HT-29 (cell line): ENCODE measurements at places on chromosomes 7 and 10.

DNA sequence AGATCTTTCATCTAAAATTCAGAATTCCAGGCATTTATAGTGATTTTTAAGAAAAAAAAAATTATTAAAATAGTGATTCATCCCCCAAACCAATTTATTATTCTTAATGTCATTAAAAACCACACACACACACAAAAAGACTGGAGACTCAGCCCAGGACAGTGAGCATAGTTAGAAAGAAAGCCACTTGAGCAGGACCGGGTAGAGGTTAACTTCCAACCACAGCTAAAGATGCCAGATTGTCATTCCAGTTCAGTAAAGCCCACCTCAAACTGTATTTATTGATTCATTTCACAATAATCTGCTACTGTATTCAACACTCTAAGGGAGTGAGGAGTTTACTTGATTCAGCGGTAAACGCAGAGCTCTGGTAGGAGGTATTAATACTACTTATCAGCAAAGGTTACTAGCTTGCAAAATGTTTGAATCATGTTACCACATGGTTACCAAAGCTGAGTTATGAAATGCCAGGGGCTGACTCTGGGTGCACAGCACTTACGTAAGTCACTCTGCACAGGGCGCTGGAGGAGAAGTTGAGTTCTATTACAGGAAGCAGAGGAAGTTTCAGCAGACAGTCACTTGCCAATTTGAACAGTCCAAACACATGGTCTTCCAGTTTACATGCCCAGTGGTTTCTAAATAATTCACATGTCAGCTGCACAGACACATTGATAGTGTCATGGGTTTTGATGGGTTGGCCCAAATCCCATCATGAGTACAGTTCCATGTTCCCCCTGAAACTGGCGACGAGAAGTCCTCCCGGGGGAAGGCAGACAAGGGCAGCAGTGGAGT is 64.6 kb downstream of the KLF6 start:
- no peak for DNase-seq

DNA sequence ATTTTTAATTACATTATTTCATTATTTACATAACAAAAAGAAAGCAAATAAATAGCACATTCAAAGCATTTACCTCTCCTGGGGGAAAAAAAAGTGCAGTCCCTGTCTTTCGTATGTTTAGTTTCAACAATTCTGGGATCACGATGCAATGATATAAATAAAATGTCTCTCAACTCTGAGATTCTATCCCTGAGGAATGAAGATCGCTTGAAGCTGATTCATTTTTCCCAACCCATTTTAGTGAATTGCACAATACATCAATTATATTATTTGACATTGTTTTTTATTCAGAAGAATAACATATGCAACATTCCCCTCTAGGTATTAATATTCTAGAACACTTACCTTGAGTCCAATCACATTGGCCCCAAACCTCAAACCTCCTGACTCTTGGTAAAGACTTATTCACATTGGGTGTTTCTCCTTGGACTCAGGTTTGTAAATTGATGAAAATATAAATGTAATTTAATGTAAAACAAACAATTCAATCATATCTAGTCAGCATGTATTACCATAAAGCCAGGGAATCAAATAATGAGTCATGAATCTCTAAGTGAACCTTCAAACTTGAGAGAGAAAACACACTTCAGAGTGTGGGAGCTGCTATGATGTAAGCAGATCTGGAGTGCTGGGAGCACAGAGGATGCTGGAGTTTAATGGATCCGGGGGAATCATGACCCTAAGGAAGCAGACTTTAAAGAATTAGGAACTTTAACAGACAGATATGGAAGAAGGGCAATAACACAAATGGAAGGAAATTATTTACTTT is 5.3 kb upstream of the SCIN start:
- peak; percentile 10 for DNase-seq

DNA sequence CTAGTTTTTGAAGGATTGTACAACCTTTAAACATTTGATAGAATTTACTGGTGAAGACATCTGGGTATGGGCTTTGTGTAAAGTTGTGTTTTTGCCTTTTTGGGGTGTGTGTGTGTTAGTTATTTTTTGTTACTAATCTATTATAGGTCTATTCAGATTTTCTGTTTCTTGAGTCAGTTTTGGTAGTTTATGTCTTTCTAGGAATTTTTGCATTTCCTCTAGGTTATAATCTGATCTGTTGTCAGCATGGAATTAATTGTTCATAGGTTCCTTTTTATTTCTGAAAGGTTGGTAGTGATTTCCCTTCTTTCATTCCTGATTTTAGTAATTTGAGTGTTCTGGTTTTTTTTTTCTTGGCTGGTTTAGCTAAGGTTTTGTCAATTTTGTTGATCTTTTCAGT is 17.7 kb downstream of the SEPTIN7 start:
- no peak for DNase-seq

- peak; percentile 82 for DNase-seq
Measured at GRCh38 chr7:100022621-100023020, 7.2 kb downstream of the ZKSCAN1 start.

GRCh38 chr7:371119-371778 is 81.3 kb downstream of the FOXL3 start:
- peak; percentile 26 for DNase-seq

GRCh38 chr10:3852147-3852904 is 67.3 kb upstream of the KLF6 start:
- DNase-seq, result peak; percentile 98

DNA sequence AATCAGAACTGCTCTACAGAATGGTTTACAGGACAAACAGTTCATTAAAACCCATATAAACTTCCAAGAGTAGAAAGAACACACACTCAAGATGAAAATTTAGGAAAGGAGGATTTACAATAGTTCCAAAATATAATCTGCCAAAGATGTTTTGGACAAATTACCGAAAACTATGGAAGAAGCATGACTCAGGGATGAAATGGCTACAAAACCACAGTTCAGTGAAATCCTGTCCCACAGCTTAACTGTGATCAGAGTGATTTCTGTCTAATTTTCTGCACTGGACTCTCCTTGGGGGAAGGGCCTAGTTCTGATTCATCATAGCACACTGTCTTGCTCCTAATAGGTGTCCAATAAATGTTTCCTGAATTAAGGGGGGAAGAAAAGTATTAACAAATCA is 82.2 kb downstream of the HIPK2 start:
- DNase-seq, result no peak

GRCh38 chr7:134910968-134911367 is 75.3 kb upstream of the AGBL3 start:
- DNase-seq, result no peak

GRCh38 chr10:48776005-48776522 is 91.4 kb downstream of the WDFY4 start:
- no peak for DNase-seq

GRCh38 chr10:69489506-69490090 is 38.3 kb downstream of the TSPAN15 start:
- DNase-seq, result no peak

GRCh38 chr7:4763794-4764185 is 11.6 kb upstream of the AP5Z1 start:
- no peak for DNase-seq

- peak; percentile 80 for DNase-seq
Measured at GRCh38 chr10:70265032-70265689, 18.6 kb downstream of the NPFFR1 start.

DNA sequence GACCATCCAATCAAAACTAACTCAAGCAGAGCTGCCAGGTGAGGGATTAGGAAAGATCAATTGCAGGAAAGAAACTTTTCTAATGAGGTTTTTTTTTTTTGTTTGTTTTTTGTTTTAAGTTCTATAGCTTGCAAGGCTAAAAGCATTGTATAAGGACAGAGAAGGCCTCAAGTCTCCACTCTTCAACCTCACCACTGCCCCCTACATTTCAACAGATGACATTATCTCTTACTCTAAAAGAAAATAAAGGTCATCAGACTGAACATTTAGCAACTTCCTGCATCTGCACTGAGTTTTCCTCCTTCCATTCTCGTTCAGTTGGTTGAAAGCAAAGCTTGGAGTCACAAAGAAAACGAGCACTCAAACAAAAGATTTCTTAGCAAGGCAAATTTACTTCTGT is 45.2 kb upstream of the EXOC4 start:
- DNase-seq, result peak; percentile 22

DNA sequence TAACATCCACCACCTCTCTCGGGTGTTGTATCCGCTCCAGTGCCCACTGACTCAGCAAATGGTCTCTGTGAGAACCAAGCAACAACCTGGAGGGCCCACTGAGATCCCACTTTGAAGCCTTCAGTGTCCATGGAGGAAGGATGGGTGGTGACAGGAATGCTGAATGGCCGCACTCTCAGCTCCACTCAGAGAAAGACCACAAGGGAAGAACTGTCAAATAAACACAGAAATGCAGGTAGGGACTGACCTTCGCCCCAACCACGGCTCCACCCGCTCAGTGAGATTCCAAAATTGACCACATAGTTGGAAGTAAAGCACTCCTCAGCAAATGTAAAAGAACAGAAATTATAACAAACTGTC is 65.8 kb downstream of the VIPR2 start:
- DNase-seq, result peak; percentile 58

- no peak for DNase-seq
Measured at GRCh38 chr10:74854610-74855009, 28.2 kb downstream of the KAT6B start.

DNA sequence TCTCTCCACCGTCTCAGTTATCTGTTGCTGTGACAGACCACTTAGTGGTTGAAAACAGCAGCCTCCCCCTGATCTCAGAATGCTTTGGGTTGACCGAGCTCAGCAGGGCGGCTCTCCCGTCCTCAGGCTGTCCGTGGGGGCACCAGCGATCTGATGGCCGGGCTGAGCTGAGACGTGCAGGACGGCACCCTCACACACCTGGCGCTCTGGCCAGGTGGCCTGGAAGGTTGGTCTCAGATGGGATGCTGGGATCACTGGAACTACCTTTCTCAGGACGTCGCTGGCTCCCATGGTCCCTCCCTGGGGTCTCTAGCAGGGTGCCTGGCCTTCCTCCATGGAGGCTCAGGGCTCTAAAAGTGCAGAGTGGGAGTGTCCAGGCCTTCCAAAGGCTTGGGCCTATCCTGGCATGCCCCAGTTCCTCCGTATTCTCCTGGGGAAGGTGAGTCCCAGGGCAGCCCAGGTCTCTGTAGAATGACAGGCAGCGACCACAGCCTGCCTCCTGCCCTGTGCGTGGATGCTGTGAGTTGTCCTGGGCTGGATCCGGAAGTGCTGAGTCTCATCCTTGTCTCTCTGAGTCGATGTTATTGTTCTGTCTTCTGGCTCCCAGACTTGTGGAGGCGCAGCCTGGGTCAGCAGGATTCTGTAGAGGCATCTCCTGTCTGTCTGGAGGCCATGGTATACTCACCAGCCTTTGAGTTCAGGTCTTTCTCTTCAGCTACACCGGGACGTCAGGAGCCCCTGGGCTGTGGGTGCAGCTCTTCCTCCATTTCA is 12.2 kb upstream of the PWWP2B start:
- no peak for DNase-seq

- no peak for DNase-seq
Measured at GRCh38 chr7:116332766-116333165, 122.4 kb downstream of the TES start.

DNA sequence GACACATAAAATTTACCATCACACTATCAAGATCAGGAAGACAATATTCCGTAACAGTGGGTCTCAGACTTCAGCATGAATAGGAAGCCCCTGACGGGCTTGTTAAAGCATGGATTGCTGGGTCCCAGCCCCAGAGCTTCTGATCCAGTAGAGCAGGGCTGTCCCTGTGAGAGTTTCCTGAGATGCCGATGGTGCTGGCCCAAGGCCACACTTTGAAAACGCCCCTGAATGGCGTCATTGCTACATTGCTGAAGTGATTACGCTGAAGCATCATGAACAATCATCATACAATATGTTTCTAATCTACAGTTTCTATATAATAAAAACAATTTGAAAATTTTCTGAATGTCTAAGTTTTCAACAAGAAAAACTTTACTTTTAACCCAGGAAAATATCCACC is 38.0 kb upstream of the TMEM72 start:
- no peak for DNase-seq
